Stimulated activated CD8-positive, alpha-beta memory T cell treated with anti-CD3 and anti-CD28 coated beads, Interleukin-15, amount 100 ng/mL, for 24 hours (primary cell): ENCODE measurements at places on chromosomes 5 and 9.

DNA sequence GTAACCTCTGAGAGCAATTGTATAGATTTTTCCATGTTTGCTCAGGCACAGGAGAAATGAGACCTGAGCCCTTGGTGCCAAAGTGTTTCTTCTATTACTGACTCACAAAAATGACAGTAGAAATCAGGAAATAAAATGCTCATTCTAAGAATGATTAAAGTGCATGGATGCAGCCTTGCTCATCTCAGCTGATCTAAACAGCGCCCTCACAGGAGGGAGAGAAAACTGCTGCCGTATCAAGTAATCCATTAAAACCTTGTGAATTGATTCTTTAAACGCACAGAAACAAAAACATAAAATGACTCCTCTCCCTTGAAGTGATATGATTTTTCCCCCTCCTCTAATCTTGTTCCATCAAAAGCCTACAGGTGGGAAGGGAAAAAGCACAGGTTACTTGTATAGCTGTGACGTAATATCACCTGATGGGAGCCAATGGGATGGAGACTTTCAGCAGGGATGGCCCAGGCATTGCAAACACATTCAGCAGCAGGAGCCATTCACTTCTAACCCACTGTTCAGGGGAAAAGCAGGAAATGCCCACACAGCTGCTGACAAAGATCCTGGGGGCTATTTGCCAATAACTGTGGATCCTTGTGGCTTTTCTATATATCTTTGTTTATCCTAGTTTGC lies 76.7 kb downstream of the PLCXD3 start:
- DNase-seq: no peak

DNA sequence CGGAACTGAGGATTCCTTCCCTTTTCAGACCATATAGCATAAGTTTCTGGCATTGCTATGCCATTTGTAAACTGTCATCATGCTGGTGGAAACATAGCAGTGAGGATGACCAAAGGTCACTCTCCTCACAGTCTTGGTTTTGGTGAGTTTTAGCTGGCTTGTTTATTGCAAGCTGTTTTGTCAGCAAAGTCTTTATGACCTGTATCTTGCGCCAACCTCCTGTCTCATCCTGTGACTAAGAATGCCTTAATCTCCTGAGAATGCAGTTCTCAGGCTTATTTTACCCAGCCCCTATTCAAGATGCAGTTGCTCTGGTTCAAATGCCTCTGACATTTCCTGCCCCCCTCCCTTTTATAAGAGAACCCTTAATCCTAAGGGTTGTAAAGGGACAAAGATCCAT lies 26.7 kb upstream of the GRIA1 start:
- no peak for DNase-seq

DNA sequence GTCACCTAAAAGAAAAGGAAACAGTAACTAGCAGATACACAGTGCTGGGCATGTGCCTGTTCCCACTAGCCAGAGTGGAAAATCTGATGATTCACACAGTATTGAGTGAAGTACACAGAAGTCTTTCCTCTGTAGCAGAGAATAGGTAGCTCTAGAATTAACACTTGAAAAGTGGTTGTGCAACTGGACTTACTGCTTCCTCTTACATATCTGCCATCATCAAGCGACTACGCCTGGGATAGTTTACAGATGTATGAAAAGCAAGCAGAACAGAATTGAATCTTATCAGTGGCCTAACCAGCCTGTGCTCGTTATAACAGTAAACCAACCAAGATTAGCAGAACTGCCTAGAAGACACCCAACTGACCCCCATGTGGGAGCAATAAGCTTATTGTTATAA lies 130.6 kb downstream of the DTWD2 start:
- DNase-seq: no peak

DNA sequence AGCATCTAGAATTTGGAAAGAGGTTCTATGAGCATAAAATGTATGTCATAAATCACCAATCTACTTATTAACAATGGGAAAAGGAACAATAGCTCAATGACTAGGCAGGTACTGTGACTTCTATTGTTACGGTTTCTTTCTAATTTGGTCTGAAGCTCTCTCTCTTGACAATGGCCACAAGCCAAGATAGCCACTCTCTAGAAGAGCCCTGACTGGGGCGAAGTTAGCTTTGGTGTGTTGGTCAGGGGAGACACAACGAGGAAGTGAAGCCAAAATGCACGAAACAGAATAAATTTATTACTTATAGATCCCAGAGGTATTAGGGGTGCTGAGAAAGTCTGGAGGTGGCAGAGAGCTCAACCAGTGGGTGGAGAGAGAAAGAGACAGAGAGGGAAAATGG lies 9.4 kb upstream of the RAD23B start:
- DNase-seq: no peak

- DNase-seq: no peak
These were observed 9.7 kb upstream of the OTULINL start for GRCh38 chr5:14571901-14572300.

DNA sequence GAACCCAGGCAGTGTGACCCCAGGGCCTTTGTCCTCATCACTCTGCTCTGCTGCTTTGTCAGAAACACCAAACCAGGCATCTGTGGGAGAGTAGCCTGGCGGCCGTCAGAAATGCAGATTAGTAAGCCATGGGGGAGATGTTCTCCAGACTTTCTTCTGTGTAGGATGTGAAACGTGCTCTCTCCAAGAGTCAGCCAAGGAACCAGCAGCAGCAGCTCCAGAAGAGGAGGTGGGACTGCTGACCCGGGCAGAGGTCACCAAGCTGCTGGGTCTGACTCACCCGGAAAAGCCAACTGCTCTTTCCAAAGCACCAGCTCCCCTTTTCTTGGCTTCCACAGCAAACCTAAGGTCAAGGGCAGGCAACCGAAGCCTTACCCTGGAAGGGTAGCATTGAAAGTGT lies 14.4 kb upstream of the ABLIM3 start:
- DNase-seq: no peak

- no peak for DNase-seq
These were observed 855.2 kb downstream of the TLE4 start for GRCh38 chr9:80426992-80427391.
